Chondrocyte (in vitro differentiated cells): ENCODE measurements at places on chromosomes 12 and 14. TPM values are rescaled to one million over a fixed set of nuclear protein-coding genes. Genes with fewer than 3 reads are reported as not detected.

GRCh38 chr12:1173781-1174617 lies 183.0 kb downstream of the ERC1 start:
- no peak for DNase-seq

DNA sequence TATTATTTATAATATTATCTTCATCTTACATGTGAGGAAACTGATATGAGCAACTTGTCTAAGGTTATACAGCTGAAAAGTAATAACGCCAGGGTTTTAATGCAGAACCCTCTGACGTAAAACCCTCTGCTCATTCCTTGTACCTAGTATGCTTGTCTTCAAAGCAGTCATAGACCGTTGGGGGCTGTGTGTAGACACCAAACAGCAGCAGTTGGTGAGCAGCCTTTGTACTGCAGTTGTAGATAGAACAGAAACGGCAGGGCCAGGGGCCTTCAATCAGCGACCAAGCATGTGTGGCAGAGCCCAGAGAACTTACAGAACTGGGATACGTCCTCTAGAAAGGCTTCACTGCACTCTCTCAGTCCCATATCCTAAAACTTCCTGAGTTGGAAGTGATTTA lies 28.1 kb downstream of the EVL start:
- no peak for DNase-seq

DNA sequence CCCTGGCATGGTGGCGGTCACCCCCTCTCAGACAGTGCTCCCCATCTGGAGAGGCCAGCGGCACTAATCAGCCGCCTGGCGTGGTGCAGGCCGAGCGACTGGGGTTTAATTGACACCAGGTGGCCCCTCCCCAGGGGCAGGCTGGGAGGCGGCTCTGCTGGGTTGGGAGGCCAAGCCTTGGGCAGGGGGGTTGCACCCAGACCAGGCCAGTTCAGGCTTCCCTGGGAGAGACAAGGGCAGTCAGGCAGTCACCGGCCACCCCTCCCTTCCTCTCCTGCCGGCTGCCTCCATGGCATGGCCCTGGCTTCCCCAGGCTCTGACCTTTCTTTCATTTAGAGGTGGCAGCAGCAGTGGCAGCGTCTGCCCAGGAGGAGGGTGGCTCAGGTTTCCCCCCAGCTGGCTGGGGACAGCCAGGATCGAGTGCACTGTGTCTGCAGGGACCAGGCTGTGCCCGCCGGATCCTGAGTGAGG lies 78.1 kb upstream of the NOS1 start:
- DNase-seq, result no peak

DNA sequence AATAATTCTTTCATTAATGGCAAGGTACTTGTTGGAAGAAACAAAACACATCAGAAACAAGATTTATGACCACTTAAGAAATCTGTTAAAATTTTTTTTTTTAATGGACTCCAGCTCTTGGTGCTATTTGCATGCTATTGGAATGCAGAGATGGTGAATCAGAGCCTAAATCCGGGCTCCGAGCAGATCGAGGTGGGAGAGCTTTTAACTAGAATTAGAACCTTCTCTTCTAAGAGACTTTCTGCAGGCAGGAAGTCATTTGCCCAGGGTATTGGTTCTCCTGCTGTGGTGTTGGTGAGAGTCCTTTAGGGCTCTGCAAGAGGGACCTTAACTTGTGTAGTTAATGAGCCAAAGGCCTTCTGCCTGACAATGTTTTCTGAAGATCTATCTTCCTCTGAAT lies 419.4 kb downstream of the SNAPC1 start:
- no peak for DNase-seq

DNA sequence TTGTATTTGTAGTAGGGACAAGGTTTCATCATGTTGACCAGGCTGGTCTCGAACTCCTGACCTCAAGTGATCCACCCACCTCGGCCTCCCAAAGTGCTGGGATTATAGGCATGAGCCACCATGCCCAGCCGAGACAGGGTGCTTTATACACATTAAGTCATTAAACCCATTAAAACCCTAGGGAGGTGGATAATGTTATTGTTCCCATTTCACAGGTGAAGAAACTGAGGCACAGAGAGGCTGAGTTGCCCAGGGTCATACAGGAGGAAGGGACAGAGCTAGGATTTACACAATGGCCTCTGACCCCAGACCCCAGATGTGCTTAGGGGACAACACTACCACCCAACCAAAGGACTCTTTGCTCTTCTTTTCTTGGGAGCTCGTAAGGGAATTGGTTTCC lies 51.0 kb upstream of the RIN3 start:
- DNase-seq, result no peak

DNA sequence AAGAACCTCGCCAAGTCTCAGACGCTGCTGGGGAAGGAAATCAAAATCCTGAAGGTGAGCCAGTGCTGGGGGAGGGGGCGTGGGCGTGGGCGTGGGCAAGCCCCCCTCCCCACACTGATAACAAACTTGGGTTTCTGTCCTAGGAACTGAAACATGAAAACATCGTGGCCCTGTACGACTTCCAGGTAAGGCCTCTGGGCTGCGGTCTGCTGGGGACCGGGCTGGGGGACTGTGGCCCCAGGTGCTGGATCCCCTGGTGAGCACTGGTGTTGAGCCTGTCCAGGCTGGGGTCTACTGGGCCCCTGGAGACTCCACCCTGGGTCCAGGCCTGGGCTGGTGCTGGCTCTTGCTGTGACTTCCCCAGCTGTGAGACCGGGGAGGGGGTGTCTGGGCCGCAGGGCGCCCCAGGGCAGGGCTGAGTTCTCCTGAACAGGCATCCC lies 1.2 kb downstream of the ULK1 start:
- DNase-seq, result peak; percentile 93

GRCh38 chr14:101185946-101186345 lies 282.4 kb upstream of the RTL1 start:
- DNase-seq, result no peak

DNA sequence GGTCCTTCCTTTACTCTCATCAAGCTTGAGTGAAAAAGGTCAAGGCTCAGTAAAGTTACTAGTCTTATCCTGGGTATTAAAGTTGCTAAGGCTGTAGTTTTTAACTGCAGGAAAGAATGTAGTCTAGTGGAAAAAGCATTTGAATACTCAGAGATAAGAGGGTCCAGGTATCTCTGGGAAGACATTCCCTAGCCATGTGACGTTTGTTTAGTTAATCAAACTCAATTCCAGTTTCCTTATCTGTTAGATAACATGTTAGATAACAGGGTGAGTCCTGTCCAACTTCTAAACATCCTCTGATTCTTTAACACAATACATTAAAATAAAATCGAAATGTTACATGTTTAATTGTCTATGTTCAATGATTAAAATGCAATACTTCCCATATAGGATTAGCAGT lies 720.7 kb upstream of the LMO3 start:
- DNase-seq, result no peak

- no peak for DNase-seq
These were observed 286.6 kb upstream of the KITLG start for GRCh38 chr12:88866881-88867280.

DNA sequence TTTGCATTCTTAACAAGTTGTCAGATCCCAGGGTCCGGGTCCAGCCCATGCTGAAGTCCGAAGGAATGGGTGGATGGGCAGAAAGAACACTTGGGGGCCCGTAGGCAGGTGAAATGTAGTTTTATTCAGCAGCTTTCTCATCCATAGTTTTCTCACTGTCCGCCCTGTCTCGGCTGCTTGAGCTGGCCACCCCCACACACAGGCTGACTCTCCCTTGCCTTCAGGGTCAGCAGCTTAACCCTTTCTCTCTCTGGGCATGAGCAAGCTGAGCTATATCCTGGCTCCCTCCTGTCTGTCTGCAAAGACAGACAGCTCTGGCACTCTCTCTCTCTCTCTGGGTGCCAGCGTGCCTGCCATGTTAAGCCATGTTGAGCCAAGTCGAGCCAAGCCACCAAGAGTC lies 163.9 kb downstream of the PTCSC3 start:
- no peak for DNase-seq

- no peak for DNase-seq
These were observed at the start of gene KIF26A for GRCh38 chr14:104138098-104138717. Gene KIF26A (plus strand): TSS chr14:104138587. CDS start chr14:104138723, 136 bp downstream.

ART4 gene
- total RNA-seq, result 0.17 to 0.37 TPM in 2 of 3 replicates, not detected in the other

PTGER2 gene
- total RNA-seq, result 1.7 to 3.8 TPM (median 2.5 TPM) in 3 replicates

- DNase-seq, result no peak
These were observed 67.1 kb downstream of the NOC4L start for GRCh38 chr12:132211326-132211725.

- DNase-seq, result no peak
These were observed 11.0 kb downstream of the ARHGDIB start for GRCh38 chr12:14950421-14950820.

TAS2R10 gene
- total RNA-seq, result 0.46 to 1.1 TPM (median 0.47 TPM) in 3 replicates

- DNase-seq, result no peak
These were observed 32.4 kb downstream of the PIGH start for GRCh38 chr14:67567654-67568053.

DNA sequence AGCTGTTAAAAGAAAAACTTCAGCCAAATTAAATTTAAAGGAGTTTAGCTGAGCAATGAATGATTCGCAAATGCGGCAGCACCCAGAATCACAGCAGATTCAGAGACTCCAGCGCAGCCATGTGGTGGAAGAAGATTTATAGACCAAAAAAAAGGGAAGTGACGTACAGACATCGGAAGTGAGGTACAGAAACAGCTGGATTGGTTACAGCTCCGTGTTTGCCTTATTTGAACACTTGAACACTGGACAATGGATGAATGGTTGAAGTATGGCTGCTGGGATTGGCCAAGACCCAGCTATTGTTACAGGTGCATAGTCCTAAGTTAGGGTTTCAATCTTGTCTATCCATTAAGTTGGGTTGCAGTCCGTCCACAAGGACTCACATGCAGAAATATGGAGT lies 42.6 kb downstream of the GALNT8 start:
- no peak for DNase-seq

DNA sequence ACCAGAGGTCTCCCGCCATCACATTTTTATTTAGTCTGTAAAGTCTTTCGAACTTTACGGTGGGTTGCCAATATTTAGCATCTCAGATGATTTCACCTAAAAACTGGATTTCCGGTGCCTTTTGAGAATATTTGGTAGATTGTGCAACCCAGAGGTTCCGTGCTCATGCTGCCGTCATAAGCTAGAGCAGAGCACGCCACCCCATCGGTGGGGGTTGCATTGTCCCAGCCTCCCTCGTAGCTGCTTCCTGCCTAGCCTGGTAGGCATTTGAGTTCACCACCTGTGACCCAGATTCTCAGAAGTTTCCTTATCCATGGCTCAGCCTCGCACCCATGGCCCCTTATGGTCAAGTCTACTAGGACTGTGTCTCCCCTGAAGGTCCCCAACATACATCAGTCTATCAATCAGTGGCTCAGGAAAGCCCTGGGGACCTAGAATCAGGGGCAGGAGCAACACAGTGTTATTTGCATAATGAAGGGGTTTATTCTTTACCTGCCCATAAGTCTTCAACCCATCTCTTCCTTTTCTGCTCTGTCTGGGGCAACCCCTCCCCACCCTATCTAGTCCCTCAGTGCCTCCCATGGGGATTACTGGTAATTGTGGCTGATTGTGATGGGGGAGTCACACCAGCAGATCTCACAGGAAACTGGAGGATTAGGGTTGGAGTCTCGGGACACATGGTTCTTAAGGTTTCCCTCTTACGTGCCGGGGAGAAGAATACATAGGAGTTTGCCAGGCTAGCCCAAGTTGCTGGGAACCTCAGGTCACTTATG lies 152.3 kb downstream of the PHETA1 start:
- no peak for DNase-seq

GRCh38 chr12:11693601-11694000 lies 44.1 kb downstream of the ETV6 start:
- no peak for DNase-seq

GRCh38 chr12:129009833-129010622 lies 156.8 kb downstream of the GLT1D1 start:
- no peak for DNase-seq

- no peak for DNase-seq
These were observed 16.2 kb downstream of the SLC17A8 start for GRCh38 chr12:100372853-100373640.

DNA sequence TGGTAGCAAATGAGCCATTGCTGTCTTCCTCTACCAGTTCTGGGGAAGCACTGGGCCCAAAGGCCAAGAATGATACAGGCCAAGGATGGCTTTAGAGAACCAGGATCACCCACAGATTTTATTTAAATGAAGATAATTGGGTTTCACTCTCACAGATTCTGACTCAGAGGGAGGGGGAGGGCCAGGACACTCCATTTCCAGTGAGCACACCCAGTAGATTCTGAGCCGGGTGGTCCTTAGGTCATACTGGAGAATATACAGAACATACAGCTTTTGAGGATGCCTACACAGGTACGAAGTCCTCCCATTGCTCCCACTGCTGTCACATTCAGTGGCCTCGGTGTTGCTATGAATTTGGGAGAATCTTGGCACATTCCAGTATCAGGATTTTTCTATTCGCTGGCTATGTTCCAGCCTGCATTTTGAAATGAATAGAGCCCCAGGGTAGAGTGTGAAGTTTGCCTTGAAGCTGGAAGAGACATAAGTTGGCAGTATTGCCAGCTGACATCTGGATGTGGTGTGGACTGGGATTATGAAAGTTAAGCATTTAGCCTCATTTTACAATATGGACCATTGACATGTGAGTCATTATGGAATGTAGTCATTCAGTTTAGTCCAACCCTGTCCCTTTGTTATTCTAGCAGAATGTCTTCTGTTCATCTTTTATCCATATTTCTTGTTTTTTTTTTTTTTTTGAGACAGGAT lies 45.8 kb upstream of the POC1B start:
- no peak for DNase-seq

DNA sequence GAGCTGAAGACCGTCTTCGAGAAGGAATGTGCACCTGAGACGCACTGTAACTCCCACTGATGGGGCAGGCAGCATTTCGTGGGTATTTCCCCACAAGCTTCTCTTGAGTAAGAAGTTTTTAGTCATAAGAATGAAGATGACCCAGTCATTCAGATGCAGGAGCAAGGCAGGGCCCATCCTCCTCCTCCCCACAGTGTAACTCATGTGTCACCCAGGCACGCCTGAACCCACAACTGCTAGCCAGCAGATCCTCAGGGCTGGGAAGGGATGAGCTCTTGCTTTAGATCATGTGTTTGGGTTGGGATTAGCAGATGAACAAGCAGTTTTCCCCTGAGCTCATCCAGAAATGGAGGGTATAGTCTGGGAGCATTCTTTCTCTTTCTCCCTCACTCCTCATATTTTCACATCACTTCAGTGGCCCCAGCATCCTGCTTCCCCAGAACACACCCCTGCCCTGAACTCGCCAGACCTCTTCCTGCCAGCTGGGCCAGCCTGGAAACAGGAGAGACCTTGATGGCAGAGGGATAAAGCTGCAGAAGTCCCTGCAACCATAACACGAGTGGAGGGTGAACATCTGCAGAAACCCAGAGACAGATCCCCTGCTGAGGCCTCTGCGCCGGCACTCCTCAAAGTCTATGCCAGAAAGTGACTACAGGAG lies 73.3 kb downstream of the B4GALNT3 start:
- no peak for DNase-seq

SLC5A8 gene
- not detected in 3 replicates for total RNA-seq

GRCh38 chr12:106490264-106490663 lies 92.5 kb upstream of the RFX4 start:
- no peak for DNase-seq

- no peak for DNase-seq
These were observed 545 bp downstream of the LIMA1 start for GRCh38 chr12:50282721-50283228.

GRCh38 chr12:25518512-25518911 lies 34.6 kb downstream of the LMNTD1 start:
- no peak for DNase-seq
